ENCODE measurements at places on chromosomes 1 and 21.

DNA sequence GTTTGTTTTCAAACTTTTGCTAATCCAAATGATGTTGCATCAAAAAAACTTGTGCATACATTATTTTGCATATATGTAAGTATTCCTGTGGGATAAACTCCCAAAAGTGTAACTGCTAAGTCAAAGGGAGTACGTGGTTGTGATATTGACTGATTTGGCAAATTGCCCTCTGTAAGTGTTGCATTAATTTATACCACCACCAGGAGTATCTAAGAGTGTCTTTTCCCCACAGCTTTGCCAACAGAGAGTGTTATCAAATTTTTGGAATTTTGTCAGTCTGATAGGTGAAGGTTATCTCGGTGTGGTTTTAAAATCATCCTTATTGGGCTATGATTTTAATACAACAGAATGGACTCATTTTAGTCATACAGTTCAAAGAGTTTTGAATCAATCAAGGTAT lies 30.1 kb upstream of the PARP1 start:
- DNase-seq = no peak

DNA sequence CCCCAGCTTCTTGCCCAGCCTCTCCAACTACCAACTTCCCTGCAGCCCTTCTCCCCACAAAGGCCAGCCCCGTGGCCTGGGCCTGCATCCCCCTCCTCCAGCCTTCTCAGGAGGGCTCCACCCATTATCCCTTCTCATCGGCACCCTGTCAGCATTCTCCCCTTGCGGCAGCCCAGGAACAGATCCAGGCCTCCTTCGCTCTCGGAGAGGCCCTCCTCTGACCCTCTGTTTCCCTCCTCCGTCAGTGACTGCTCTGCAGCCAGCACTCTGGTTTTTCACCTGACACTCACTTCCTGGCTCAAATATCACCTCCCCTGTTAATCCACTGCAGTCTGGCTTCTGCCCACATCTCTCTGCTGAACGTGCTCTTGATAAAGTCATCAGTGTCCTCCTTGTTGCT lies 17.5 kb downstream of the ADGRB2 start:
- no peak for DNase-seq

- DNase-seq = peak; percentile 55
These were observed 49.3 kb downstream of the ADAMTS1 start for GRCh38 chr21:26795866-26796329.

DNA sequence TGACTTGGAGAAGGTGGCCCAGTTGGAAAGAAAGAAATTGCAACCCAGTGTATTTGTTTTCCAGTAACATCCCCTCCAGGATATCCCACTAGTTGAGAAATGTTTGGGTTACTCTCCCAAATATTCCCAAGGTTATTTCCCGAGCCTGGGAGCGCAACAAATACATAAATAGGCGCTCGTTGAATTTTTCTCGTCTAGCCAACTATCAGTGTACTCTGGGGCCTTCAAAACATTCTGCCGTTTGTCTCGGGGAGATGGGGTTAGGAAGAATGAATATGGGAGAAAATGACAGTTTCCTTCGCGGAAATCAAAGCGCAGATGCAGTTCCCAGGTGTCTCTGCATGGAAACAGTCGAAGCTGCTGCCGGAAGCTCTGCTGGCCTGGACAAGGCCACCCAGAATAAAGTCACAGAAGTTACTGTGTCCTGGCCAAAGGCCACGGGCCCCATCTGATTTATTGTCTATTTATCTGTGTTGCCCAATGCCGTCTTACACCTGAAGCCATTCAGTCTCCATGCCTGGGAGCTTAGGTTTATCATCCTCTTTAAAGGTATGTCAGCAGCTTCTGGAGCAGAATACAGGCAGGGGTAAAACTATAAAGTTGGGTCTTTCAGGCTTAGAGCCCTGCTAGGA lies 1.0 kb downstream of the C1orf115 start:
- no peak for DNase-seq

All from aorta (tissue), 5 donors.